SK-N-SH (cell line): ENCODE measurements at places on chromosomes 7 and 10. TPM values are rescaled to one million over a fixed set of nuclear protein-coding genes. Genes with fewer than 3 reads are reported as not detected.
A peak's percentile ranks its signal among the peaks of the same experiment; 100 is the strongest.

GRCh38 chr7:44066111-44066460 lies 719 bp upstream of the PGAM2 start:
- peaks cover 16% of the 10 kb centered on the region; the same call in 1 of the 2 replicates for H3K36me3 ChIP-seq
- H3K27me3 ChIP-seq: no peaks in the 10 kb centered on the region
- no peak for DNase-seq
- no peak overlapping the region for H3K4me3 ChIP-seq
- peaks cover 43% of the 10 kb centered on the region for H3K4me1 ChIP-seq
- H3K27ac ChIP-seq: no peak overlapping the region

DNA sequence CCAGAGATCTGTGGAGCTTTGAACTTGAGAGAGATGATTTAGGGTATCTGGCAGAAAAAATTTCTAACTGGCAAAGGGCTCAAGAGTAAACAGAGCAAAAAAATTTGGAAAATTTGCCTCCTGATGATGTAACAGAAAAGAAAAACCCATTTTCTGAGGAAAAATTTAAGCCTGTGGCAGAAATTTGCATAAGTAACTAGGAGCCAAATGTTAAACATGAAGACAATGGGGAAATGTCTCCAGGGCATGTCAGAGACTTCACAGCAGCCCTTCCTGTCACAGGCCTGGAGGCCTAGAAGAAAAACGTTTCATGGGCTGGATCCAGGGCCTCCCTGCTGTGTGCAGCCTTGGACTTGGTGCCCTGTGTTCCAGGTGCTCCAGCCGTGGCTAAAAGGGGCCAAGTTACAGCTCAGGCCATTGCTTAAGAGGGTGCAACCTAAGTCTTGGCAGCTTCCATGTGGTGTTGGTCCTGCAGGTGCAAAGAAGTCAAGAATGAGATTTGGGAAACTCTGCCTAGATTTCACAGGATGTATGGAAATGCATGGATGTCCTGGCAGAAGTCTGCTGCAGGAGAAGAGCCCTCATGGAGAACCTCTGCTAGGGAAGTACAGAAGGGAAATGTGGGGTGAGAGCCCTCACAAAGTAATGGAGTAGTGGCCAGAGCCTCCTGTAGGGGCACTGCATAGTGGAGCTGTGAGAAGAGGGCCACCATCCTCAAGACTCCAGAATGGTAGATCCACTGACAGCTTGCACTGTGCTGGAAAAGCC lies 8.1 kb downstream of the SEMA3D start:
- peaks cover 5% of the 10 kb centered on the region; the same call in 1 of the 2 replicates for H3K36me3 ChIP-seq

GRCh38 chr7:29865526-29865925 lies 59.2 kb downstream of the WIPF3 start:
- no peak for DNase-seq
- H3K4me3 ChIP-seq: no peak overlapping the region
- H3K36me3 ChIP-seq: no peaks in the 10 kb centered on the region
- H3K4me1 ChIP-seq: peaks cover 16% of the 10 kb centered on the region; the same call in 1 of the 2 replicates
- H3K27me3 ChIP-seq: no peaks in the 10 kb centered on the region

DNA sequence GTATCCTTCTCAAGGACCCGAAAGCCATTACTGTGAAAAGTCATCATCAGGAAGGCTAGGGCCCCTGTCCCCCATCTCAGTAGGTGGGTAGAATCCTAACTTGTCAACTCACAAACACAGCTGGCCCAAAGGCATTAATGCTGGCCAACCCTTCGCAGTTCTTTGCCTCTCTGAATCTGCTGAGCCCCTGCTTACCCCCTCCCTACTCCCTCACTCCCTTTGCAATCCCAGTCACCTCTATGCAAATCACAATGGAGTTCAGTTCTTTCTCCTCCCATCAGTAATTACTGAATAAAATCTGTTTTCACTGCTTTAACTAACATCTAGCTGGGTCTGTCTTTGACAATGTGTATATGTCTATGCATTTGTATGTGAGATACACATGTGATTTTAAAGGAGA lies 38.1 kb upstream of the AOAH start:
- H3K27ac ChIP-seq: no peak overlapping the region
- H3K4me3 ChIP-seq: no peak overlapping the region
- no peaks in the 10 kb centered on the region for H3K27me3 ChIP-seq
- H3K4me1 ChIP-seq: no peaks in the 10 kb centered on the region
- DNase-seq: no peak

DNA sequence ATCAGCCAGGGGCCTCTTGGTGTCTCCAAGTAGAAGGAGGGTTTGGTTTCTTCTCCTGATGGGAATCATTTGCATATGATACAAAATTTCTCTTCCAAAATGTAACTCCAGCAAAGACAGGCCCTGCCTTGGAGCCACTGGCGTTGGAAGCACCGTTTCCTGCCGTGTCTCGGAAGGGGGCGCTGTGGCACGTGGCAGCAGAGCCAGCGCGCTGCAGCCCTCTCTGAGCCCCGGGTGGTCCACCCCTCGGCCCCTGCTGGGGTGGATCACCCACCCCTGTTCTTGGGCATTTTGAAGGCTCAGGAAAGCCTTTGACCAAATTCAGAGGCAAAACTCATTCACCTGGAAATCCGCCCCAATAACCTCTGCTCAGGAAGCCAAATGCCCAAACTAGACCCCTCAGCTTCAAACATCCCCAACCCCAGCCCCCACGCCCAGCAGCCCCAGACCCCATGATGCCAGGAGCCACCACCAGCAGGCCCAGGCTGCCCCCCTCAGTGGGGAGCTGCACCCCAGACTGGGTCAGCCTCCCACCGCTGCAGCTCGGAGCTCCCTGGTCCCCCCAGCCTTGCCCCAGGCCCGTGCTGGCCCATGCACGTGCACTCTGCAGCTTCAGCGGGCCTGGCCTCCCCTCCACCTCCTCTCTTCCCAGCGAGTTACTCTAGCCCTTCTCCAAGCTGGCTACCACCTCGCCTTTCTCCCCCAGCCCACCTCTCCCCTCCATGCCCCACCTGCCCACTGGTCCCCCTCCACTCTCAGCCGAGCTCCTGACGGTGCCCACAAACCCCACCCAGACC lies 29.5 kb upstream of the ELFN1 start:
- H3K4me1 ChIP-seq: no peaks in the 10 kb centered on the region
- H3K27ac ChIP-seq: no peak overlapping the region
- H3K27me3 ChIP-seq: 0 out of 2 replicates have a peak, but pooled peaks cover 13% of the 10 kb centered on the region
- peak; percentile 57 for DNase-seq

GRCh38 chr7:116588641-116589594 lies 64.1 kb downstream of the CAV1 start:
- H3K36me3 ChIP-seq: no peaks in the 10 kb centered on the region
- DNase-seq: peak; percentile 21
- H3K4me1 ChIP-seq: peaks cover 19% of the 10 kb centered on the region; the same call in 1 of the 2 replicates
- peak overlapping the region; percentile 76 for H3K27ac ChIP-seq

- H3K4me3 ChIP-seq: no peak overlapping the region
- no peaks in the 10 kb centered on the region for H3K4me1 ChIP-seq
- no peak overlapping the region for H3K27ac ChIP-seq
- H3K36me3 ChIP-seq: no peaks in the 10 kb centered on the region
- peak; percentile 48 for DNase-seq
- H3K27me3 ChIP-seq: no peaks in the 10 kb centered on the region; the same call in 1 of the 2 replicates
Observed at GRCh38 chr10:6667679-6668270, 87.7 kb upstream of the PRKCQ start.

GRCh38 chr10:13453896-13454295 lies 74.9 kb downstream of the BEND7 start:
- H3K36me3 ChIP-seq: no peaks in the 10 kb centered on the region; the same call in 1 of the 2 replicates
- H3K27ac ChIP-seq: no peak overlapping the region
- H3K4me3 ChIP-seq: no peak overlapping the region

DNA sequence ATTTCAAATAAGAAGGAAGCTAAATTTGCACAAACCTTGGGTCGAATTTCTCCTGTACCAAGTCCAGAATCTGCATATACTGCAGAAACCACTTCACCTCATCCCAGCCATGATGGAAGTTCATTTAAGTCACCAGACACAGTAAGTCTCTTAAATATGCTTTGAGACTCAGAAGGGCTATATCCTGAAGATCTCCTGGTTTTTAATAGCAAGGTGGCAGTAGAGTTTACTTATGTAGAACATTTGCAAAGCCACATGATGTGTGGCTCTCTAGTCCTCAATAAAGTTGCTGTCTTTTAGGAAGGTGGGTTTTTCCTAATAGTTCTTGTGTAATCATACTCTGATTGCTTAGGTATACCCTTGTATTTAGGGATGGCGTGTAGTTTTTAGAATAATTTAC lies 8.7 kb downstream of the DBF4 start:
- H3K27ac ChIP-seq: no peak overlapping the region
- peaks cover 59% of the 10 kb centered on the region for H3K36me3 ChIP-seq
- no peaks in the 10 kb centered on the region for H3K4me1 ChIP-seq
- DNase-seq: no peak
- H3K4me3 ChIP-seq: no peak overlapping the region

DNA sequence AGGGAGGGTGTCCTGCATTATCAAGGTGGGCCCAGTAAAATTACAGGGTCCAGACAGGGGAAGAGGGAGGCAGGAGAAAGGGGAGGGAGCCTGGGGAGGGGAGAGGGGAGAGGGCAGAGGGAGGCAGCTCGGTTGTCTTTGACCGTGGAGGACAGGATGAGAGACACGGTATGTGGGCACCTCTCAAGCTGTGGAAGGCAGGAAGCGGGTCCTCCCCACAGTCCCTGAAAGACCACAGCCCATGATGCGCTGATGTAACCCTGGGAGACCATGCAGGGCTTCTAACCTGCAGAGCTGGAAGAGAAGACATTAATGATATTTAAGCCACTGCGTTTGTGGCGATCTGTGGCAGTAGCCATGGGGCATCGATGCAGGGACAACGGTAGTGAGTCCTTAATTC lies 27.2 kb upstream of the MNX1 start:
- peaks cover 81% of the 10 kb centered on the region for H3K27me3 ChIP-seq
- DNase-seq: no peak
- H3K36me3 ChIP-seq: no peaks in the 10 kb centered on the region
- no peak overlapping the region for H3K4me3 ChIP-seq
- no peaks in the 10 kb centered on the region for H3K4me1 ChIP-seq

DNA sequence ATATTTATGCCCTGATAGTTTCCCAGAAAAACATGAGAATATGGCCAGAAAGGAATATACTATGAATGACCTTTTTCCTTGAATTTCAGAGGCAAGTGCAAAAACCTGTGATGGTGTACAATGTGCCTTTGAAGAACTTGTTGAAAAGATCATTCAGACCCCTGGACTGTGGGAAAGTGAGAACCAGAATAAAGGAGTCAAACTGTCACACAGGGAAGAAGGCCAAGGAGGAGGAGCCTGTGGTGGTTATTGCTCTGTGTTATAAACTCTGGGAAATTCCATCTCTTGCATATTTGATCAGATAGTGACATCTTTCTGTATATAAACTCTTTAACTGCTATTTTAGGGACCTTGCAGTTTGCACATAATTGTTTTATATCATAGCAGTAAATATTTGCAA lies 33.7 kb downstream of the RAB18 start:
- no peaks in the 10 kb centered on the region for H3K27me3 ChIP-seq
- H3K4me1 ChIP-seq: no peaks in the 10 kb centered on the region
- H3K4me3 ChIP-seq: no peak overlapping the region

GRCh38 chr7:135706858-135707569 lies 21.0 kb downstream of the SLC13A4 start:
- no peak overlapping the region for H3K4me3 ChIP-seq
- no peak for DNase-seq
- no peaks in the 10 kb centered on the region for H3K27me3 ChIP-seq

DNA sequence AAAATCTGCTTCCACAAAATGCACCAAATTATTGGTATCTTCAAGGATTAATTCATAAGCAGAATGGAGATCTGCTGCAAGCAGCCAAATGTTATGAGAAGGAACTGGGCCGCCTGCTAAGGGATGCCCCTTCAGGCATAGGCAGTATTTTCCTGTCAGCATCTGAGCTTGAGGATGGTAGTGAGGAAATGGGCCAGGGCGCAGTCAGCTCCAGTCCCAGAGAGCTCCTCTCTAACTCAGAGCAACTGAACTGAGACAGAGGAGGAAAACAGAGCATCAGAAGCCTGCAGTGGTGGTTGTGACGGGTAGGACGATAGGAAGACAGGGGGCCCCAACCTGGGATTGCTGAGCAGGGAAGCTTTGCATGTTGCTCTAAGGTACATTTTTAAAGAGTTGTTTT lies 12.1 kb downstream of the IFIT3 start:
- no peak overlapping the region for H3K4me3 ChIP-seq
- no peaks in the 10 kb centered on the region for H3K27me3 ChIP-seq
- peaks cover 11% of the 10 kb centered on the region; the same call in 1 of the 2 replicates for H3K4me1 ChIP-seq
- H3K36me3 ChIP-seq: peaks cover 9% of the 10 kb centered on the region; the same call in 1 of the 2 replicates

Gene SUMF2
- polyA plus RNA-seq: 130 and 162 TPM in 2 replicates

Gene ZMIZ1
- polyA plus RNA-seq: 6.6 and 23.5 TPM in 2 replicates

Gene PDK4
- 0.10 and 0.13 TPM in 2 replicates for polyA plus RNA-seq

Gene HOXA1
- polyA plus RNA-seq: not detected in 2 replicates

Gene LRRN3
- 2.1 and 4.1 TPM in 2 replicates for polyA plus RNA-seq

Gene HMX3
- not detected in 2 replicates for polyA plus RNA-seq
